Hematopoietic multipotent progenitor cell (in vitro differentiated cells): ENCODE measurements at places on chromosomes 6 and 20.
A peak's percentile ranks its signal among the peaks of the same experiment; 100 is the strongest.

GRCh38 chr6:28653876-28654275, 128.2 kb downstream of the GPX5 start:
- DNase-seq: no peak

GRCh38 chr20:50388733-50389437, 121.3 kb upstream of the PTPN1 start:
- no peak for DNase-seq

GRCh38 chr6:41502917-41503671, 43.1 kb upstream of the FOXP4 start:
- no peak for DNase-seq

DNA sequence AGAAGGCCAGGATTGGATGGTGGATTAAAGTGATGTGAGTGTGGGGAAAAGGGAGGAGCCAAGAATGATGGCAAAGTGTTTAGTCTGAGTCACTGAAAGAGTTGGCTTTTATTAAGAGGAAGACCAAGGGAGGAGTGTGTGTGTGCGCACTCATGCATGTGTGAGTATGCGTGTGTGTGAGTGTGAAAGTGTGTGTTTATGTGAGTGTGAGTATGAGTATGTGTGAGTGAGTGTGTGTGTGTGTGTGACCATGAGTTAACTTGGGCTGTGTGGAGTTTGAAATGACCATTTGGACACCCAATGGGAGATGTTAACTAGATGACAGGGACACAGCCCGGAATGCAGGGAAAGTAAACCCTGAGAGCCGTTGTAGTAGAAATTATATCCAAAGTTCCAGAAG, 57.6 kb upstream of the EYA2 start:
- DNase-seq: no peak

GRCh38 chr6:151885234-151885633, 77.8 kb downstream of the ESR1 start:
- DNase-seq: no peak

DNA sequence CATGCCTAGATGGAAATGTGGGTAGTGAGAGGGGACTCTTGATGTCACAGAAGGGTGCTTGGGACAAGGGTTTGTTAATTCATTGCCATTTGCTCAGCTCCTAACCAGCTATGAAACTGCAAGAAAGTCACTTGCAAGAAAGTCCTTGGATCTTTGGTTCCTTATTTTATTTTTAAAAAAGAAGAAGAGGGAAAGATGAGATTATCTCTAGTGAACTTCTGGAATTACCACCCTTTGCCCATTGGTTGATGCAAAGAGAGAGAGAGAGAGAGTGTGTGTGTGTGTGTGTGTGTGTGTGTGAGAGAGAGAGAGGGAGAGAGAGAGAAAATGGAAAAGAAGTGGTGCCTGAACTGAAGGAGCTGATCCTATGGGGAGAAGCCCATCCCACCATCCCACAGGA, 4.6 kb upstream of the SFT2D1 start:
- DNase-seq: no peak

DNA sequence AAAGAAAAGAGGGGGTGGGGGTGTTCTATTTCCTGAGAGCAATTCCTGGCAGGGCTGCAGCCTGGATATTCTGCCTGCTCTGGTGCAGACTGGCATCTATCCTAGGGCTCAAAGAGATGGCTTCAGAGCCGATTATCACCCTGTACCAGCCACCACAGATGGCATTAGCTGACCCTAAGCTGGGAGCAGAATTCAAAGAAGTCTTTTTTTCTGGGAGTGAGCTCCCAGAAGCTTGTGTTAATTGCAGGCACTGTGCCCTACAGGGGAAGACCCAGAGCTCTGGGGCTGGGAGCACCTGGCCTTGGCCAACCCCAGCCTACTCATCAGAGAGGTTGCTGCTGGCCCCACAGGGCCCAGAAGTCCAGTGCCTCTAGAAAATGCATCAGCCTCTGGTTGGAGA, 85.9 kb downstream of the PXDC1 start:
- no peak for DNase-seq

- no peak for DNase-seq
Observed at GRCh38 chr20:18543932-18544331, 23.3 kb upstream of the SMIM26 start.

DNA sequence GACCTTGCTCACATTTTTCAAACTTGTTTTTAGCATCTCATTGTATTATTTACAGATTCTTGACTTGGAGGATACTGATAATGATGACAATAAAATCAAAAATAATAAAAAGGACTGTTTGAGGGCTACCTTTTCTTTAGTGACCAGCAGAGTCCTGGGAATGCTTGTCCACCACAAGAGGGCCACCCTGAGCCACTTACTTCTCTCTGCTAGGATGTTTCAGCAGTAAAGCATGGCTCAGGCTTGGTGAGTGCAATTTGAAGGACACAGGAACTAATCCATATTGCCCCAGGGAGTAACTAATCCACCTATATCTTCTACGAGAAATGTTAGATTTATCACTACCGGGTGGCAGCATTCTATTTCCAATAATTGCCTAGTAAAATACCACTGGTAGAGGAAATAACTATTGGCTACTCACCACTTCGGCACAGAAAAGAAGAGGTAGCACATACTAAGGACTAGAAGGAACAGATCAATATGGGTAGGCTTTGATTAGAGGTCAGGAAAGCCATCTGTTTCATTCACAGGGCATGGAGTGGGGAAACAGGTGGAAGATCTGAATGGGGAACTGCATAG, 5.8 kb upstream of the KIAA0408 start:
- peak; percentile 64 for DNase-seq

GRCh38 chr20:46057856-46058598, 29.0 kb downstream of the SLC12A5 start:
- DNase-seq: no peak

- DNase-seq: no peak
Observed at GRCh38 chr20:62058941-62059340, 6.7 kb downstream of the TAF4 start.

- no peak for DNase-seq
Observed at GRCh38 chr20:41221614-41222218, 84.4 kb downstream of the PLCG1 start.

GRCh38 chr20:2132461-2132901, 30.9 kb downstream of the STK35 start:
- no peak for DNase-seq

GRCh38 chr6:3535776-3536435, 79.1 kb upstream of the SLC22A23 start:
- DNase-seq: no peak

GRCh38 chr6:127966616-127967015, 65.8 kb upstream of the THEMIS start:
- DNase-seq: no peak

DNA sequence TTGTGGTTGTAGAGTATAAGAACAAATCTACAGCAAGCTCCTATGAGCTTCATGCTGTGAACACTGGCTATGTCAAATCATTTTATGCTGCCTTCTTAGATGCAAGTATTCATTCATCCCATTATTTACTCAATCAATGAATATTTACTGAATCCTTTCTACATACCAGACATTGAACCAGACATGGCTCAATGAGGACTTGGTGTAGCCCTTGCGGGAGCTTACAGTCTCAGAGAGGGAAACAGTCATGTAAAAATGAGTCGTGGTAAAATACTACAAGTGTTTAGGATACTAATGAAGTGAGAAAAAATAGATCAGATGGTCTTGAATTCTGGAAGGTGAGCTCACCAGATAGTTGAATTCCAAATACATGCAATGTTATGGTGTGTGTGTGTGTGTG, 44.8 kb upstream of the ENPP1 start:
- DNase-seq: no peak

DNA sequence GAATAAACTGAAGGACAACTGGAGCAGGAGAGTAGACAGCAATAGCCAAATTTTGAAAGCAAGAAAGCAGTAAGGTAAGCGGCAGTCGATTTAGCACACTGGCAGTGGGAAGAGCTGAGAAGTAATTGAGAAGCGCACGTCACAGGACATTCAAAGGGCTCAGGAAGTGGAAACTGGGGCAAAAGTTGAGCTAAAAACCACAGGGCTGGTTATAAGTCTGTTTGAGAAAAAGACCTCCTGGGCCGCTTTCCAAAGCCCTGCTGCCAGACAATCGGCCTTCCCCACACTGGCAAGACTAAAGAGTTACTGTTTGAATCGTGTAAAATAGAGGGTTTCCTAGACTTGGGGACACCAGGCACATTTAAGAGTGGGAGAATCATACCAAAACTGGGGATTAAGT, 161.4 kb downstream of the DNAH8 start:
- DNase-seq: peak; percentile 58

- no peak for DNase-seq
Observed at GRCh38 chr6:39610221-39610620, 115.0 kb downstream of the KIF6 start.

- DNase-seq: no peak
Observed at GRCh38 chr20:25695532-25696370, 902 bp downstream of the ZNF337 start.

GRCh38 chr6:119443993-119444641, 94.6 kb upstream of the MAN1A1 start:
- no peak for DNase-seq

DNA sequence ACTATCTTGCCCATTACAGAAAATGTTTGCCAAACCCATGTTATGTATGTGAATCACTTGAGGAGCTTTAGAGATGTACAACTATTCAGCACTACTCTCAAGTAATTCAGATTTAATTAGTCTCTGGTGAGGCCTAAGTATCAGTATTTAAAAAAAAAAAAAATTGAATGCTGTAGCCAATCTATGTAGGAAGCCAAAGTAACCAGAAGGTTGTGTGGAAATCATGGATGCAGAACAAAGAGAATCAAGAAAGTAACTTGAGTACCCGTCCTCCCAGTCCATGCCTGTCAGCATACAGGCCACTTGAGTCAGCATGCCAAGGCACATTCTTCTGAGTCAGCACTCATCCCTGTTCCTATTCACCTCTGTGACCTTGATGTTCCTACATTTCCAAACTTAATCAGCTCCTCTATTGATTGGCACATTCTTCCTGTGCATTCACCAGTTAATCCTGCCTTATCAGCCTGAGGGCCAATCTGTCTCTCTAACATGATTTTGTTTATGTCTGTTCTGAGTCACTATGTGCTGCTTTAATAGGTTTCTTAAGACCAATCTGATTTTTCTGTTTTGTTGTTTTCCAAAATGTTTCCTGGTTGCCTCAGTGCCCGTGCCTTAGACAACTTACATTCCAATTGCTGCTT, 165.6 kb downstream of the KCNQ5 start:
- no peak for DNase-seq

DNA sequence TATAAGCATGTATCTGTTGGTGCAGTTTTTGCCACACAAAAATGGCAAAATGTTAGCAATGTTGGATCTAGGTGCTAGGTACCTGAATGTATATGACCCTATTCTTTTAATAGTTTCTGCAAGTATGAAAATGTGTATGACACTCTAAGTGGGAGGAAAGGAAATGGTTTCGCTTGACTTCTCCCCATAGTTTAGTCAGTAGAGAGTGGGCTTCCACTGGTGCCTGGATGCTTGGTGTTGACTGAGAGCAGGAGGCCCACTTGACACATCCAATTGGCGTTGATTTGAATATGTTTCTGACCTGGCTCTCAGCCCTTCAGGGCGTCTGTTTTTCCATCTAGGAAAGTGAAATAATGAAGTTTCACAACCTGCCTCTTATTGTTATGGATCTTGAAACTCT, 41.8 kb upstream of the GABRR1 start:
- no peak for DNase-seq

GRCh38 chr20:63119121-63119962, 96.6 kb downstream of the YTHDF1 start:
- no peak for DNase-seq

DNA sequence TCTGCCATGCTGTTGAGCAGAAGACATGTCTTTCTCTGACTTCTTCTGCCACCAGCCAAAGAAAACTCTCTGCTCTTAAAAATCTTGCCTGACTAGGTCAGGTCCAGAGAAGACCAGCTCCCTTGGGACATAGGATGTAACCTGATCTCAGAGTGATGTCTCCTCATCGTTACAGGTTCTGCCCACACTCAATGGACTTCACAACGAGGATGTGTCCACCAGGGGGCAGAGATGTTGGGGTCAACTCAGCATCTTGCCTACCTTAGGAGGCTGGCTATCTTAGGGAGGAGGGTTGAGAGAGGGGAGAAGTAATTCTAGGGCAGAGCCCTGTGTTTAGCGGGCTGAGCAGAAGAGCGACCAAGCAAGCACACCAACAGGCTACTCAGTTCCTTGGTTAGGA, 207.6 kb upstream of the CDH4 start:
- DNase-seq: no peak

GRCh38 chr6:159691963-159692287, 1.1 kb downstream of the SOD2 start:
- DNase-seq: no peak

GRCh38 chr20:6439737-6440442, 317.1 kb upstream of the FERMT1 start:
- DNase-seq: no peak

DNA sequence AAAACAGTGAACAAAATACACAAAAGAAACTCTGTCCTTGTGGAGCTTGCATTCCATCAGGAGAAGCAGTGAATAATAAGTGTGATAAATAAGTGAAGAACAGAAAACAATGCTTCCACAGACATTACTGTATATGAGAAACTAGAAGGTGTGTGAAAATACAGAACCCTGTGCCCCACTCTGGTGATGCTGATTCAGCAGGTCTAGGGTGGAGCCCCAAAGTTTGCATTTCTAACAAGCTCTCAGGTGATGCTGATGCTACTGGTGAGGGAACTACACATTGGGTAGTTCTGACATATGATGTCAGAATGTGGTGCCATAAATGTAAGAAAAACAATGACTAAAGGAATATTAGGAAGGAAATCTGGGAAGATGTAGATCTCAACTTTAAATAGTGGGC, 601.4 kb upstream of the BTBD3 start:
- no peak for DNase-seq

DNA sequence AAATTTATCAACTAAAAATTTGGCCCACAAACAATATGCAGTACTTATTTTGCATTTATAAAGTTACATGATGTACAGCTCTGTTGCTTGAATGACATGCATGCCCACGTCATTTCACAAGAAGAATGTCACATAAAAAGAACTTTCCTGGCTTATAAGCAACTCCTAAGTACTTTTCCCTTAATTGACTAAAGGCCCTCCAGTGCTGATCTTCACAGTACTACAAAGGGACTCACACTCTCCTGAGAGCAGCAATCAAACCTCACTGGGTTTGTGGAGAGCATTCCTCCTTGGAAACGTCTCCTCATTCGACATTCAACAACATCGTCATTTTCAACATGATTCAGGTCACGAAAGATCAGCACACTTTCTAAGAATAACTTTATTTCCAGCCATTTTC, 111.1 kb downstream of the IPCEF1 start:
- no peak for DNase-seq
